ENCODE measurements at places on chromosomes 6 and 20.

- DNase-seq, result no peak
Measured at GRCh38 chr6:127517693-127518092, 1.4 kb downstream of the MTCL3 start.

- no peak for DNase-seq
Measured at GRCh38 chr6:43793875-43794242, 23.8 kb downstream of the VEGFA start.

- no peak for DNase-seq
Measured at GRCh38 chr6:684831-685636, 7.9 kb downstream of the EXOC2 start.

GRCh38 chr6:73694711-73695411, 1.1 kb upstream of the CD109 start:
- DNase-seq, result no peak

GRCh38 chr6:20180935-20181334, 31.3 kb downstream of the MBOAT1 start:
- DNase-seq, result no peak

DNA sequence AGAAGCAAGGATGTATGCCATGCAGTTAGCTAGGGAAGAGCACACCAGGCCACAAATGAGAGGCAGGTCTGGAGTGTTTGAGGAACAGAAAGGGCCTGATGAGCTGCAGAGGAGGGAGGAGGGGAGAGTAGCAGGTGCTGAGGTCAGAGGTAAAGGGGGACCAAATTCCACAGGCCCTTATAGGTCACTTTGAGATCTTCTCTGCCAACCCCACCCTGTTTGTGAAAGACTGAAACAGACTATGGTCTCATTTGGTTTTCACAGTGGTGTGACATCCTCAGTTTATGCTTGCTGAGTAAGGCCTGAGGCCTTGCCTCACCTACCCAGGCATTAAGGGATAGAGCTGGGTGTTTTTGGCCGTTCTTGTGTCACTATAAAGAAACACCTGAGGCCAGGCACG, 187.7 kb upstream of the MYLIP start:
- no peak for DNase-seq

Data from naive thymus-derived CD4-positive, alpha-beta T cell (primary cell).